ENCODE measurements at places on chromosomes 2 and 18.

- DNase-seq, result no peak
Observed at GRCh38 chr2:159114835-159115234, 146.4 kb downstream of the TANC1 start.

DNA sequence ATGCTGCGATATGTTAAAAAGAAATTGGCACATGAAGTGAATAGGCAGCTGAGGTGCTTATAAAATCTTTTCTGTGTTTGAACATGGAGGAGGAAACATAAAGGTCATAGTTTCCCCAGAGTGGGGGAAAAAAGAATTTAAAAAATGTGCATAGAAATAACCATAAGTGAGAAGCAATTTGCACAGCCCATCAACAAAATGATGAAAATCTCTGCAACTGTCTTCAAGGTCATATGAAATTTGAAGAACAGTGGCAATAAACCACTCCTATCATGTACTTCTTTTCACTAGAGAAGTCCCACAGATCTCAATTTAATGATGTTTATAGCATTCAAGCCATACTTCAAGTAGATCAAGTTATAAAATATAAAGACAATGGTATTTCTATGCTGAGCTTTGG is 46.7 kb upstream of the ZNF804A start:
- no peak for DNase-seq

DNA sequence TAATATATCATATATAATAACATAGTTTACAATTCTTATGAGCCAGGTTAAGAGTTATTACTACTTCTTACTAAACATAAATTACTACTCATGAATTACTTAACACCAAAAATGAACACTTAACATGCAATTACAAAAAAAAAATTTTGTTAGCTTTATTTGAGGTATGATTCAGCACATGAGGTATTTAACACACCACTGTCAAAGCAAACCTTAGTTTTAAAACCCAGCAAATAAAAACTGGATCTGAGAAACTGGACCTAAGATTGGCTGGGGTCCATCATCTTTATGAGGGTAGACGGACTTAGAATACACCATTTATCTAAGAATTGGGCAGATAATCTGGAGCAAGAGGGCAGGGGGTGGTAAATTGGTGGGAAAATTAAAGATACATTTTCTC is 81.8 kb upstream of the CREB1 start:
- no peak for DNase-seq

DNA sequence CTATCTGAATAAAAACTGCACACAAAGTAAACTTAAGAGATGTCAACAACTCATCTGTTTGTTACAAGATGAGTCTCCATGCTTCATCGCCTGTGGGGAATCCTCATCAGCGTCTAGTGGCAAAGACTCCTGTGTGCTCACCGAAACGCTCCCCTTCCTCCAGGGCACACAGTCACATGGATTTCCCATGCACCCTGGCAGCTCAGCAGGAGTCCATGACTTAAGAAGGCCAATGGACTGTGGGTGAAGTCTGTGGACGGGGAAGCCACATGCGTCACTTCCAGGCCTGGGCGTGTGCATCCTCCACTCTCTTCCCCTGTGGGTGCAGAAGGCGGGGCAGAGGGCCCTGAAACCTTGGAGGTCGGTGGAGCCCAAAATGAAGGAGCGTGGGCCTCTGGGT is 41.1 kb downstream of the ID2 start:
- DNase-seq, result no peak

GRCh38 chr2:226304308-226304707 is 495.3 kb downstream of the IRS1 start:
- no peak for DNase-seq

- no peak for DNase-seq
Observed at GRCh38 chr2:150586858-150587257, 99.4 kb upstream of the RND3 start.

GRCh38 chr2:223834431-223834830 is 3.0 kb downstream of the AP1S3 start:
- DNase-seq, result no peak

- DNase-seq, result no peak
Observed at GRCh38 chr18:37207343-37207742, 358.3 kb downstream of the CELF4 start.

GRCh38 chr2:161165811-161166210 is 5.6 kb downstream of the TANK start:
- DNase-seq, result no peak

GRCh38 chr2:143422681-143423080 is 293.5 kb downstream of the ARHGAP15 start:
- no peak for DNase-seq

- DNase-seq, result no peak
Observed at GRCh38 chr2:160989778-160990177, 170.4 kb upstream of the TANK start.

DNA sequence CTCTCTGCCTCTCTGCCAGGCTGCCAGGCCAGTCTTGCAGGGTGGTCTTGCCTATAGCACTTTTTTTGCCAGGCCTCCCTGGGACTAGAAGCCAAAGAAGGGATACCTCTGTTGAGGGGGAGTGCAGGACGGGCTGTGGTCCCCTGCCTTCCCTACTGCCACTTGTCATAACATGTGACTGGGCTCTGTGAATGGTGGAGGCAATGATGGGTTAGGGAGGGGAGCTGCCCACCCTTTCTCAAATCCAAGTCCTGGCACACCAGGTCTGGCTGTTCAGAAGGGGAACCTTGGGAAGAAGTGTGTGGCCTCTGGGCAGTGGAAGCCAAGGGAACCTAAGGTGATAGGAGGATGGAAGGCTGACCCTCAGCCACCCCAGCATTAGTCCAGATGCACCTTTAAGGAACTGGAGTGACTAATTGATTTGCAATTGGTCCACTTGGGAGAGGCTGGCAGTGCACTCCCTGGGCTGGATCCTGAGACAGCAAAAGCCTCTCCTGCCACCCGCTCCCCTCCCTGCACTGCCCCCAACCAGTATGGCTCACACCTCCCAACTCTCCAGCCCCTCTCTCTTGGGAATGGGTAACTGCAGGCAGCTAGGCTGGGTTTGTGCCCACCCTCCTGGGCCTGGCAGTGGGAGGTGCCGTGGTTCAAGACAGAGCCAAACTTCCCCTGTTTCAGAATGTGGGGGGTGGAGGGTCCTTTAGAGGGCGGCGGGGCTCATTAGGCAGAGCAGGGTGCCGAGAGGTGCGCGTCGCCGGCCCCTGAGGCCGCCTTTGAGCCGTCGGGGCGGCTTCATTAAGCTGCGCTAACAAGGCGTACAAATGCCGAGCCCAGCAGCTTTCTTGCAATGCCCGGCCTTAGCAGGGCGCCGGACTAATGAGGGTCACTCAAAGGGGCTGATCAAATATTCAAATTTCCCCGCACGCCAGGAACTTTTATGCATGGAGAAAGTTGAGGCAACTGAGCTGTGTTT is 4.5 kb upstream of the SIX3 start:
- no peak for DNase-seq

DNA sequence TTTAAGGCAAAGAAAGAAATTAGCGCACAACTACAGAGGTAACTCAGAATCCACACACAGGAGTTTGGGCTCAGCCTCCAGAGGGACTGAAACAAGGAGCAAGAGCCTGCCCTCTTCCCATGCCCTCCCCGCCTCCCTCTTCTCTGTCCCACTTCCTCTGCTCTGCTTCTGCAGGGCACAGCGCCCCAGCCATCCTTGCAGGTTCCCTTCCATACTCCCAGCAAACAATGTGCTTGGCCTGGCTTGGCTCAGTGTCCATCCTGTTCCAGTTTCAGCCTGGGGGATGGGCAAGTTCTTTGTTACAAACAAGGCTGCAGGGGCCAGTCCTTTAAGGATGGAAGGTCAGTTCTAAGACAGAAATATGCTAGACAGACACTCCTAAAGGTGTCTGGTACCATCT is 133.5 kb downstream of the CDH20 start:
- DNase-seq, result no peak

DNA sequence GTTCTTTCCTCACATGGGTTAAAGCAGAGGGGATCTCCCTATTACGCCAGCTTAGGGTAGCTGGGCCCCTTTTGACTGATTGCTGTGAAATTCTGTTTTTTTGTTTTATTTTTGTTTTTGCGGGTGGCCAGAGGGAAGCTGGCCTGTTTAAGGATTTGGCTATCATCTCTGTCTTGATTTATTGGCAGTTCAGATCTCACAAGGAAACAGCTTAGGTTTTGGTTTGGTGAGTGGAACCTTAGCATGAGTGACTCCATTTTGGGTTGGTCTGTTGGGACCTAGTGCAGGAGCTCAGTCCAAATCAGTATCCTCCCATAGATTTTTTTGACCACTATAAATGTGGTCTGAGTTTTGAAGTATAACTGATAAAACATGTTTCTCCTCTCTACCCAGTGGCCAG is 25.6 kb upstream of the NTSR2 start:
- no peak for DNase-seq

DNA sequence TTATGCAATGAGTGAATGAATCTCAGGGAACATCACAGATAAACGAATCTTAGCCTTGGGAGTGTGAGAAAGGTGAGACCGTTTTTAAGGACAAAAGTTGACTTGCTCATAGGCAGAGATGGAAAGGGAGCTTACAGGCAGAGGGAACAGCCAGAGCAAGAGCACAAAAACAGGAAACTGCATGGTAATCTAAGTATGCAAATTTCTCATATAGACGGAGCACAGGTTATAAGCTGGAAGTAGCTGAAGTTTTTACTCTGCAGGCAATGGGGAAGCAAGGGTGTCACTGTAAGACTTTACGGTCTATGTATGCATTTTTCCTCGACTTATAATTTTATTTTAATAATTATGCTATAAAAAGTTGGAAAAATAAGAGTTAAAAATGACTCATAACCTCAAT is 44.8 kb upstream of the STRN start:
- no peak for DNase-seq

DNA sequence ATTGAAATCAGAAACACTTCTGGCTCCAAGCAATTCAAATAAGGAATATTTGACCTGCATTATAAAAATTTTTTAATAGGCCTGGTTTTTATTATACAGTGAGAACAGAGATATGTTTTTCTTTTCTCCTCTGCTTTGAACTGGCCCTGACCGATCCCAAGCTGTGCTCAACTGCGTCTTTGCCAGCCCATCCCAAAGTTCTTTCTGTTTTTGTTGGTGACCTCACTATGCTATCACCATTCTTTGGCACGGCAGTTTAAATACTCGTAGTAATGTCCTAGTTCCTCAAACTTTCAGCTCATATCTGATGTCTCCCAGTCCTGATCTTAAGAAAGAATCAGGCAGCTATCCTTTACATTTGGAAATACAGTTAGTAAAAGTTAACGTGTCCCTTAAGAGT is 42.3 kb upstream of the NETO1 start:
- no peak for DNase-seq

DNA sequence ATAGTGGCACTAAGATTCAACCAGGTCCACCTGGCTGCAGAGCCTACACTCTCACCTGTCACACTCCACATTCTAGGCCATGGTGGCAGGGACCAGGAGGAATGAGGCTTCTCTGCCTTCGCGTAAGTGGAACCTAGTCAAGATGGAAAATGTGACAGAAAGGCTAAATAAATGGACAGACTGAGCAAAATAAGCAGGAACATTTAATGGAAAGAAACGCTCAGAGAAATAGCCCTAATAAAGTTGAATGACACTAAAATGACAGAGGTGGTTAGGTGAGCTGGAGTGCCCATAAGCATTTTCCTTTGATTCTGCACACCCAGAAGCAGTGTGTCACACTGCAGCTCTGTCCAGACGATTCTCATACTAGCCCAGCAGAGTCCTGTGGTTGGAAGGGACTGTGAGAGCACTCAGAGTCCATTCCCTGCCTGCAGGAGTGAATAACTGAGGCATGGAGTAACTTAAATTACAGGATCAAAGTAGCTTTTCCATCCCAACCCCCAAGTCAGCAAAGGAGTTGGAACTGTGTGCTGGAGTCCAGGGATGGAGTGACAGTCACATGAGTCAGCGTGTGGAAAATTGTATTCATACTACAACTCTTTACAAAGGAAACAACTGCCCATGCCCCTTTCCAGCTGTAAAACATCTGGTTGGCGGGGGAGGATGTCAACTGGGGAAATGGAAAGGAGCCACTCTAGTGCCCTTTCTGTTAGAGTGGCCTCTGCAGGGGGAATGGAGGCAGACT is 105.4 kb upstream of the LGALSL start:
- no peak for DNase-seq

Measured in stimulated activated CD4-positive, alpha-beta T cell treated with anti-CD3 and anti-CD28 coated beads, Interleukin-4, amount 100 ng/mL, for 24 hours (primary cell).